ENCODE measurements at places on chromosomes 2 and 18.

- no peak for DNase-seq
Observed at GRCh38 chr2:200373973-200374416, 67.5 kb downstream of the SPATS2L start.

GRCh38 chr2:95356821-95357700, 45.4 kb upstream of the FAHD2A start:
- DNase-seq, result no peak

DNA sequence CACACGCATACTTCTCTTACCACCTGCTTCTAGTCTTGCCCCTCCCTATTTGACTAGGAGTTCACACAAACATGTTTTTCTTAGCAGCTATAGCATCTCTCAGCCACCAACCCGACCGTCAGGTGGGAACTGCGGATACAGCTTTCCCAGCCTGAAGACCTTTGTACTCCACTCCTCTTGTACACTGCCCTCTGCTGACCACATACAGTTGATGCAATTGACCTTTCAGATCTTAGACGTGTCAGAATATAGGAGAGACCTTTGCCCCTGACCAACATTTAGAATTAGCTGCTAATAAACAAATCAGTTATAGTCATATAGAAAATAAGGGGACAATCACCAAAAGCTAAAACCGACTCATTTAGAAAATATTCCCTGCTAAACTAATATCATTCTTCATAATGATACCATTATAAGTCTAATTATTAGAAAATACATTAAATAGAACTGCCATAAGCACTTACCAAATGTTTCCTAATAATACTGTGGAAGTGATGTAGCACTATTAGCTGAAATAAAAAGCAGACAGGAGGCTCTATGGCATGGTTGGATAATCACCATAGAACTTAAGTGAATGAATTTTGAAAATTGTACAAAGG, 208.4 kb downstream of the RAD51AP2 start:
- no peak for DNase-seq

DNA sequence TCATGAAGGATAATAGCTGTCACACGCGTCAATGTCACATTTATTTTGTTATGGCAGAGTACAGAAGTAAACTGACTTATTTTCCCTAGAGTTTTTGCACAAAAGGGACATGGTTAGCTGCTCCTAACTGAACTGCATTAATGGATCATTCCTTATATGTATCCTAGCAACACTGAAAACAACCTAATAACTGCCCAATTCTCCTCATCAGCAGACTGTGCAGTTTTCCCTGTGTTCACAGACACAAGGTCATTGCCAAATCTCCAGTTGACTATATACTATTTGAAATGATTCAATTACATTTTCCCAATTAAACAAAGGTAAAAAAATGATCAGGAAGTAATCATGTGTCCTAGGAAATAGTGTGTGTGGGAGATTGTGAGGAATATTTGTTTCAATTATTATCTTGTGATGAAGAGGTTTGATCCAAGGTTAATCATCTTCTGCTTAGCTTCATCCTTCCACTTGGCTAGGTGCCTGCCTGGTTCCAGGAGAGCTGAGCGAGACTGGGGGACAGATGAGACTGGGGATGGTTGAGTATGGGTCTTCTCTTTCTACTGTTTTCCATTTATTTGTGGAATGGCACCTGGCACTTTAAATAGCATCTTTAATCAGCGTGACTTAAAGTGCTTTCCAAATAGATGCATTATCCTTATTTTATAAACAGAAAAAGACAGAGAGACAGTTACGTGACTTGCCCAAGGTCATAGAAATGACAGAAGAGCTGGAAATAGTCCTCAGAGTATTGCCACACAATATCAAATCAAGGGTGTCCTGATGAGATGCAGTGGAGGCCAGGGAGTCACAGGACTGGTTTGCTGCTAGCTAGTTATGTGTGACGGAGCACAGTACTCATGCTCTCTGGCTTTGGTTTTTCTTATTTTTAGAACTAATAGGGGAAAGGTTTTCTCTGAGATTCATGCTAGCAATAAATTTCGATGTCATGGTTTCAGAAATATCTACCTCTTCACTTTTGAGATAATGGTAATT, 335.6 kb downstream of the PIK3C3 start:
- DNase-seq, result no peak
